ENCODE measurements at places on chromosomes 1 and 21.

- DNase-seq: no peak
Observed at GRCh38 chr1:40646315-40646714, 19.2 kb downstream of the RIMS3 start.

DNA sequence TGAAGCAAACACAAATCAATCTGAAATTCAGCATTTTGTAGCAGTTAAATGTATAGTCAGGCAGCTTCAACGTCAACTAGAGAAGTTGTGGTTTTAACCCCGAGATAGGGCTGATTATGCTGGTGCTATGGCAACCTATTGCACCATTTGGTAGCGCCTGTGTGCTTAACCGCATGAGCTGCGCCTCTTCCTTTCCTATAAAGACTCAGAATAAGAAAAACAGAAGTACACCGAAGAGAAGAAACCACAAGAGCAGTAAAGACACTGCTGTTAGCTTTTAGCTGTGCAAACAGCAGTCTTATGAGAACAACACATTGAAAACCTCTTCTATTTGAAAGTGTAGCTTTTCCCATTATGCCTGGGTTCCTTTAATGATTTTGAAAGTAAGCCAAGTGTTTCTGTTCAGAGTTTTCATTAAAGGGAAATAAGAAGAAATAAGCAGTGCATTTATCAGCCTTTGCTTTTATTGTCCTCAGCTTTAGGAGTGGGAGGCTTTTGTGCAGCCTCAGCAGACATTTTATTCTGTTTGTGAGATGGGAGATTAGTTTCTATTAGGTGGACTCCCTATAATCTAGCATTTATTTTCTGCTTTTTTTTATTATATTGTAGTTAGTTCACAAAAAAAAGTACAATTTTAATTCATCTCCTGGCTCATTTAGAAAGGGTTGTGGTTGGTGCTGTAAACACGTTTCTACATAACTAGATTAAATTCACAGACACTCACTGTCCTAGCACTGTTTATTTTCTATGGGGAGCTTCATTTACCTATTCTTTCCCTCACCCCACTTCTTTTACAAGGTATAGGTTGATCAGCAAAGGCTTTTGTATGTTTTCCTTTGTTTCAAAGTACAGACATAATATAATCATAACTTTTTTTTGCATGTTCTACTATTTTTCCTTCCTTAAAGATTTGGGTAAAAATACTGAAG lies 43.3 kb downstream of the PTPRC start:
- DNase-seq: peak; percentile 41

DNA sequence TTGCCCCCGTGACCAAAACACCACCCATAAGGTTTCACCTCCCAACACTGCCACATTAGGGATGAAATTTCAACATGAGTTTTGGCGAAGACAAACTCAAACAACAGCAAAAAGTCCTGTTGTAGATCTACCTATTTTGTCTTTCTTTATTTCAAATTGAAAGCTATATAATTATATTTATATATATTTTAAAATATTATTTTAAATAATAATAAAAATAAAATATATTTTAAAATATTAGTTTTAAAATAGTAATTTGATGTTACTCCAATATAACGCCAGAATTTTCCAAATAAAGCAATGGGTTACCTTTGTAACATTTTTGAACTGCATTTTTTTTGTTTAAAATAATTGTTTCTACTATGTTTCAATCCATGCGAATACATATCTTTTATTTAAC lies 263.5 kb upstream of the USP25 start:
- no peak for DNase-seq

GRCh38 chr1:162671664-162672410 lies 39.6 kb downstream of the DDR2 start:
- DNase-seq: no peak

DNA sequence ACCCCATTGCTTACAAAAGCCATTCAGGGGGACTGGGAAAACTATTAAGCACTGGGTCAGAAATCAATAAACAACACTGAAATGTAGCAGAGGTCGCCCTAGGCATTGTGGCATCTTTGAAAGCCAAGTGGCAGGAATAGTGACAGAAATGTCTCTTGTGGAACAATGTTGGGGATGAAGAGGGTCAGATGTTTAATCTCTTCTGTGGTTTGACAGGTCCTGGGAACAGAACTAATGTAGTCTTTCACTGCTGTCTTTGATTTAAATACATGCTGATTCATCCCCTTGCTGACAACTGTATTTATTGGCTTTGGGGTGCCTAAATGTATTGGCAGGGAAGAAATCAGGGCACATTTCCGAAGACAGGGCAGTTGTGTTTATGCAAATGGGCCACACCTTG lies 194.8 kb downstream of the ATG4C start:
- no peak for DNase-seq

GRCh38 chr1:236491469-236492136 lies 32.2 kb upstream of the LGALS8 start:
- no peak for DNase-seq

GRCh38 chr1:182611787-182612186 lies 7.6 kb upstream of the RGS16 start:
- no peak for DNase-seq

DNA sequence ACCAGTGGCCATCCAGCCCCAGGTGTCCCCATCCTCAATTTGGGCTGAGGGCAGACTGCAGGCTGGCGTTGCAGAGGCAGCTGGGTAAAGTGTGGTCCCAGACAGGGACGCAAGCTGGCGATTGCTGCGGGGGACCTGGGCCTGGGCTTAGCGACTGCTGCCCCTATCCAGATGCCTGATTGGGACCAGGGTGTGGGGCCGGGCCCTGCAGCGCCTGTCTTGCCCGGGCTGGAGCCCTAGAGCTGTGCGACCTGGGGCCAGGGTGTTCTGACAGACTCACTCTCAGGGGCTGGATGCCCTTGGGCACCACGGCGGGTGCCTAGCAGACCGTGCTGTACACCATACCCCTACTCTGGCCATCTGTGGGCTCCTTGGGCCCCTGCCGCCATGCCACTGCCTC lies 16.2 kb upstream of the FAAP20 start:
- DNase-seq: no peak

DNA sequence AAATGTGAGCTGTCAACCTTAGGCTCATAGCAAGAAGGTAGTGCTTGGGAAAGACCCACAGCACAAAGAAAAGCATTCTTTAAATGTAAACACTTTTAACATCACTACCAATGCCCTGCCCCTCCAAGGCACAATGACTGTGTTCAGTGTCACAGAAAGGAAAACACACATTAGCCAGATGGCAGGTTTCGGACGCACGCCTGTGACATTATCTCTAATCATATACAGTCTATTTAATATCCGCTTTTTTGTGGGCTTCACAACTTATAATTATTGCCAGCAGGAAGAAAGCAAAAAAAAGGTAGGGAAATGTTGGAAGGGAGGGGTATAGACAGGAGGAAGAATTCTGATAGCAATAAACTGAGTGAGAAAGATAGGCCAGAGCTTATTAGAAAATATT lies 112.4 kb upstream of the BEND5 start:
- no peak for DNase-seq

- no peak for DNase-seq
Observed at GRCh38 chr1:66598670-66599069, 64.7 kb downstream of the SGIP1 start.

- no peak for DNase-seq
Observed at GRCh38 chr1:238501290-238501689, 610.6 kb upstream of the ZP4 start.

GRCh38 chr1:46001081-46001785 lies 131.2 kb downstream of the PIK3R3 start:
- DNase-seq: no peak

- no peak for DNase-seq
Observed at GRCh38 chr1:206679738-206680211, 4.9 kb upstream of the MAPKAPK2 start.

DNA sequence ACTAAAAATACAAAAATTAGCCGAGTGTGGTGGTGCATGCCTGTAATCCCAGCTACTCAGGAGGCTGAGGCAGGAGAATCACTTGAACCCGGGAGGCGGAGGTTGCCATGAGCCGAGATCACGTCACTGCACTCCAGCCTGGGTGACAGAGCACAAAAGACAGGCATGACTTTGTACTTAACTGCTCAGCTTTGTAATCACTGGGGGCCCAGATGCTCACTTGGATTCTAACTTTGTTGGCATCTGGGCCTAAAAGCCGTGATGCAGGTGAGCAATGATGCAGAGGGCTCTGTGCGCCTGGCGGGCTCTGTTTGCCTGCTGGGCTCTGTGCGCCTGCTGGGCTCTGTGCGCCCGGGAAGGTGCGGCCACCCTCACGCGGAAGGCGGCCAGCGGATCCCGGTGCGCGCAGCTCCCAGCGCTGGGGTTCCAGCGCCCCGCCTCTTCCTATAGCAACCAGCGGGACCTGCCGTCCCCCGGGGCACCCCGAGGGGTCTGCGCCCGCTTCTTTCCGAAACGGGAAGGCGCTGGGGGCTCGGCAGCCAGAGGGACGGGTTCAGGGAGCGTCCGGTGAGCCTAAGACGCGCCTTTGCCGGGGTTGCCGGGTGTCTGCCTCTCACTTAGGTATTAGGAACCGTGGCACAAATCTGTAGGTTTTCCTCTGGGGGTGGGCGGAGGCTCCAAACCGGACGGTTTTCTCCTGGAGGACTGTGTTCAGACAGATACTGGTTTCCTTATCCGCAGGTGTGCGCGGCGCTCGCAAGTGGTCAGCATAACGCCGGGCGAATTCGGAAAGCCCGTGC lies 31.7 kb downstream of the PRMT2 start:
- DNase-seq: no peak

DNA sequence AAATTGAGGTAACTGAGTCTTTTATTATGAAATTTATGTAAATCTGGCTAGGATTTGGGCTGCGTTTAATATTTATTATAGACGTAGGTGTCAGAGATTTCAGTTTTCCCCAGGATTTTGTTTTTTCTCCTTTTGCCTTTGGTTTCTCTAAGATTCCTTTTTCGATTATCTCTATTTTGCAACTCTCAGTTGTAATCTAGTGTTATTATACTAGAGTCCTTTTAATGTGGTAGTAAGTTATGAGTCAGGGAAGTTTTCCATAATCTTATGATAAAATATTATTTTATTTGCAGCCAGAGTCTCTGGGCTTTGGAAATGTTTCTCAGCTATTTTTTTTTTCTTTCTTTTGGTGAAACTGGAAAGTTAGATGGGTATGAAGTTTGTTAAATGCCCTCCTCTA lies 1043.8 kb downstream of the PLA2G4A start:
- DNase-seq: no peak

- DNase-seq: no peak
Observed at GRCh38 chr1:14733048-14733778, 134.7 kb downstream of the KAZN start.

GRCh38 chr1:183636334-183636682 lies 725 bp upstream of the ARPC5 start:
- DNase-seq: no peak

DNA sequence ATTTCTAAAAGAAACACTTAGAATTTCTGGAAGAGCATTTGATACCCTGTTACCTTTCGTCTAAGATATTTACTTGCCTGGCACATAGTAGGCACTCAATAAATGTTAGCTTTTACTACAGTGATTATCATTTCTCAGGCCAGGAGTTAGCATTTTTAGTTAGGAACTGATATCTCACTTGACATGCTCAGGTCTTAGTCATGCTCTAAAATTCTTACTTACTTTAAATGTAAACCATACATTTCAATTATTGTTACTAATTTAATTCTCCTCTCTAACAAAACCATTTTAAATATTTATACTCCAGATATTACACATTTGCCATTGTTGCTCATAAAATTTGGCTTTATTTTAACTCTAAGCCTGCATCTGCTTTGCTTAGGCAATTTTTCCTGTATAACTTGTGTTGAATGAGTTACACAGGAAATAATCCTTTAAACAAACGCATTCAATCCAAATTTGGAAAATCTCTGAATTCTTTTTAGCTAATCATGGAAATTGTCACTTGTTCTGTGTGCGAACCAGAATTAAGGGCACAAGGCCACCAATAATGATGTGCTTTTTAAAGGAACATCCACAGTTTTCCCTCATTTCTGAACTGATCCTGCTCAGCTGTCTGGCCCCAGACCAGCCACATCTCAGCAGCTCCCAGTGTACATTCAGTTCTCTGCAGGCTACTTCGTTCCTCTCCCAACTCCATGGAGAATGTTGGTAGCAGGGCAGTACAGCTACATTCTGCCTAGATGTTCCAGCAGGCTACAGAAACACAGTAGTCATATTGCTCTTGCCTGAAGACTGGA lies 15.6 kb downstream of the NIBAN1 start:
- no peak for DNase-seq

GRCh38 chr1:64038965-64039364 lies 164.5 kb upstream of the UBE2U start:
- DNase-seq: no peak

DNA sequence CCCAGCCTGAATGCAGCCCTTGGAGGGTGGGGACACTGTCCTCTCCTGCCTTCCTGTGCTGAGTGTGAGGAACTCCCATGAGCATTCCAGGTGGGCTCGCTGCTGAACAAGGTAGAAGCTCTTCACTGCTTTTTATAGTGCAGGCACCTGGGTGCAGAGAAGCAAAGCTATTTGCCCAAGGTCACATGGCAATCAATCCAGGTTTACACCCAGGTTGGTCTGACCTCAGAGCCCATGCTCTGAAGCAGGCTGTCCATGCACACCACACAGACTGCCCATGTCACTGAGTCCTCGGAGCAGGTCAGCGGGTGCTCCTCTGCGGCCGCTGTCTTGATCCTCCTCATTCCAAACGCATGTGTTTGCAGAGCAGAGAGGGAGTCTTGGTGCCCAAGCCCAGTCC lies 323.4 kb upstream of the VAMP3 start:
- no peak for DNase-seq

DNA sequence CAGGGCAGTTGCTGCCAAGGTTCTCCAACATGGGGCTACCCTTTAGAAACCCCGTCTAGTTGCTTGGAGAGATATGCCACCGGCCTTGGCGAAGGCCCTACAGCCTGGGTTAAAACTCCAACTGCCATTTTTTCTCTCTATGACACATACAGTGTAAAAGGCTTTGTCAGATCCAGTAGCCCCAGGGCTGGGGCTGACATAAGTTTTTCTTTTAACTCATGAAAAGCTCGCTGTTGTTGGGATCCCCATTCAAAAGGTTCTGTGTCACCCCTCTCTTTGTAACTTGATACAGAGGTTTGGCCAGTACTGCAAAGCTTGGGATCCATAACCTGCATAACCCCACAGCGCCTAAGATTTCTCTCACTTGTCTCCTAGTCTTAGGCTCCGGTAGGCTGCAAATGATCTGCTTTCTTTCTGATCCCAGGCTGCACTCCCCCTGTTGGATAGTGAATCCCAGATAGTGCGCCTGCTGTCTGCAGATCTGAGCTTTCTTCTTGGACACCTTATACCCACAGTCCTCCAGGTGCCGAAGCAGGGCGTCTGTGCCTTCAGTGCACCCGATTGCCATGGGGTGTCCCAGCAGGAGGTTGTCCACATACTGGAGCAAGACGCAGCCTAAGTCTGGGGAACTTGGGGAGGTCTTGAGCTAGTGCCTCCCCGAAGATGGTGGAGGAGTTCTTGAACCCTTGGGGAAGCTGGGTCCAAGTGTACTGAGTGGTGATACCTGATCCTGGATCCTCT lies 406.2 kb downstream of the TGFB2 start:
- DNase-seq: no peak
